Ammon's horn (tissue), 1 donor: ENCODE measurements at places on chromosomes 1 and 21.
A peak's percentile ranks its signal among the peaks of the same experiment; 100 is the strongest.

DNA sequence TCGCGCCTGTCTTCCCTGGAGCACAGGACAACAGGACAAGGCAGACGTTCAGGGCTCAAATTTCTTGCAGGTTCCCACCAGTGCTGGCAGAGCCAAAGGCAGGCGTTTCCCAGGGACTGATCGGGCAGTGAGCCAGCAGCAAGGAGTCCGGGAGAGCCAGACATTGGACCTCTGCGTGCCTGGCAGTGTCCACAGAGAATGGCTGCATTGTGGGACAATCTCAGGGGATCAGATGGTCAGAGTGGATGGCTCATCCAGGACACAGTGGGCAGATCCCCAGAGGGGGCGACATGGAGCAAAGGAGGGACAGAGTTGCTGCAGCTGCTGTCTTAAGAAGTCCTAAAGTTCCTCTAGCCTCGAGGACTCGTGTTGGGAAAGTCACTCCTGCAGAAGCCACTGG, 4.6 kb downstream of the TMEM63A start:
- peak; percentile 96 for DNase-seq

- DNase-seq, result no peak
Measured at GRCh38 chr1:115293899-115294298, 44.1 kb downstream of the NGF start.

DNA sequence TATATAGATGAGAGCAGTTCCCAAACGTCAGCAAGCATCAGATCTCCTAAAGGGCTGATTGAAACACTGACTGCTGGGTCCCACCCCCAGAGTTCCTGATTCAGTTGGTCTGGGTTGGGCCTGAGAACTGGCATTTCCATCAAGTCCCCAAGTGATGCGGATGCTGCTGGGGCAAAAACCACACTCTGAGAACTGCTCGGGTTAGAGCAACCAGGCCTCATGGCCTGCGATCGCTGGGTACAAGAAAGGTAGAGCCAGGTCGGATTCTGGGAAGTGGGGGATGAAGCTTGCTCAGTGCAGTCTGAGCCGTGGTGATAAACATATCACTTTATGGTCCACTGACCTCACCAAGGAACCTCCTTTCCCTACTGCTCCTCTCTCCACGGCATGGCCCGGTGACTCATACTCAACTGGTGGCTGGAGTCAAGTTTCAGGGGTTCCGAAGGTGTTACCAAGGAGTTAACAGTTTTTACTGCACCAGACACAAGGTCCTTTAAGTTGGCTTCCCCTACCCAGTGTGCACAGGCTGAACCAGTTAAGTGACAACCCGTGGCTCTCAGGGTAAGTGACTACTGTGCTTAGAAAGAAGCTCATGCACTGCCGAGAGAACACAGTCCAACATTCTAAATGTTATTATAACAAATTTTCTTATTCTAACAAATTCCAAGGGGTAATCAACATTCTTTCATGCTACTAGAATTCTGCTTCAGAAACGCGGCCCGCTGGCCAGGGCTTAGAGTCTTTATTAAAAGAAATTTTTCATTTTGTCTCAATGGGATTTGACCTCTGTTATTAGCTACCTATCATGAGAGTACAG, 153.5 kb downstream of the TGFBR3 start:
- DNase-seq, result no peak

DNA sequence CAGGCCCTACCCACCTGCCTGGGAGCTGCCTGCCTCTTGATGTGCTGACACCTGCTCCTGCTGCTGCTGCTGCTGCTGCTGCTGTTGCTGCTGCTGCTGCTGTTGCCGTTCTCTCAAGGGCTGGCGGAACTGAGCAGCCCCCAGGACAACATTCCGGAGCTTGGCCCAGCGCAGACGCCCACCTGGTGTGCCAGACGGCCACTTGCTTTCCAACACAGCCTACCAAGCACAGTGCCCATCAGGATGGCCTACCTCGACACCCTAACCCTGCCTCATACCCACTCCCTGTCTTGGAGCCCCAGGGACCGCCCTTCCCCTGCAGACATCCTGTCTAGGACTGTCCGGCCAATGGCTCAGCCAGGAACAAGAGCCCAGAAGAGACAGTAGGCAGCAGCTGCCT, 11.8 kb downstream of the DENND4B start:
- no peak for DNase-seq

DNA sequence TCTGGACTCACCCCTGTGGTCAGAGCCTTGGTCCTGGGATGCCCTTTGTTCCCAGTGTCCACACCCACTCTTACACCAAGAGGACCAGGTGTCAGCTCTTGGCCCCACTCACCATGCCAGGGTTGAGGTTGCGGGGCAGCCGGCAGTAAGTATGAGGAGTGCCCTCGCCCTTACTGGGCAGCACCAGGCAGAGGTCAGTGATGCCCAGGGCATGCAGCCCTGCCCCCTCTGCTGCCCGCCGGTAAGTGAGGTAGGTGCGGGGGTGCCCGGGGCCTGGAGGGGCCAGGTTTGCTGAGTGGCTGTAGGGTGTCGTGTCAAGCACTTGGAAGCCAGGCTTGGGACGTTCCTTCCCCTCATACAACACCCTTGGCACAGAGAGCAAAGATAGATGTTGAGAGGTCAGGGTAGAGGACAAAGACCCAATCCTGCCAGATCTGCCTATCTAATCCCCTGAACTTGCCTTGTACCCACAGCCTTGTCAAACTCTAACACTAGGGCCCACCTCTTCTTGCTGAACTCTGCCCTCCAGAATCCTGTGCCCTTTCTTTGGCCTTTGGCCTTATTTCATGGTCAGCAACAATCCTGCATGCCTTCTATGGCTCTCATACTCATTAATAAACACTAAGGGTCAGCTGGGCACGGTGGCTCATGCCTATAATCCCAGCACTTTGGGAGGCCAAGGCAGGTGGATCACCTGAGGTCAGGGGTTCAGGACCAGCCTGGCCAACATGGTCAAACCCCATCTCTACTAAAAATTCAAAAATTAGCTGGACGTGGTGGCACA, 3.6 kb downstream of the DENND4B start:
- DNase-seq, result no peak
